ENCODE measurements at places on chromosomes 1 and 21.
A peak's percentile ranks its signal among the peaks of the same experiment; 100 is the strongest.

DNA sequence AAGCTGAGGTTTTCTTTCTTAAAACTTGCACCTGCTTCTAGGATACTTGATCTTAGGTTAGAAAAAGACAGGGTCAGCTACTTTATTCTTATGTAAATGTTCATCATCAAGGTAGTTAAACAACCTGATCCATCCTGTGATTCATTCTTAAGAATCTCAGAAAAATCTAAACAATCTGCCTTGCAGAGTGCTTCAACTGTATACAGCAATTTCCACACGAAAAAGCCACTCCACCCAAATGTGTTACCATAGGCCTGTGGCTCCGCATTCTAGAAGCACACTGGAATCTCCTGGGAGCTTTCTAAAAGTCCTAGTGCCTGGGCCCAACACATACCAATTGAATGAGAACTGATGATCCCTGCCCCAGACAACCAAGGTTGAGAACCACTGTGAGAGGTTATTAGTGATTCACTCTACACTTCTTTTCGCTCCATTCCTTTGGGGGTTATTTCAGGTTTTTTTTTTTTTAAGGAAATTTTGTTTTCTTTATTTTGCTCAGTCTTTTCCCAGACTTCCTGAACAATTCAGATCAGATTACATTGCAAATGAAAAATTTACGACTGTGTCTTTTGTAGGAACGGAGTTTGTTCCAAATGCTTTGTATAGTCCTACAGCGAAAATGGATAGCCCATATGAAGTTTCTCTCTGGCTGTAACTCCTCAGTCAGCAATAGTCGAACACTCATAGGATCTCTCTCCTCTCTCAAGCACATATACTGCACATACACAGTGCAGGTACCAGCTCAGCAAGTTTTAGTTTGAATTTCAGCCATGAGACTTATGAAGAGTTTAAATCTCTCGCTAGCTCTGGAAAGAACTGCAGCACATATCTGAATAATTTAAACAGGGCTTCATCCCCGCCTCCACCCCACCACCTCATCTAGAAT lies 16.1 kb downstream of the SMYD2 start:
- peak; percentile 94 for DNase-seq

DNA sequence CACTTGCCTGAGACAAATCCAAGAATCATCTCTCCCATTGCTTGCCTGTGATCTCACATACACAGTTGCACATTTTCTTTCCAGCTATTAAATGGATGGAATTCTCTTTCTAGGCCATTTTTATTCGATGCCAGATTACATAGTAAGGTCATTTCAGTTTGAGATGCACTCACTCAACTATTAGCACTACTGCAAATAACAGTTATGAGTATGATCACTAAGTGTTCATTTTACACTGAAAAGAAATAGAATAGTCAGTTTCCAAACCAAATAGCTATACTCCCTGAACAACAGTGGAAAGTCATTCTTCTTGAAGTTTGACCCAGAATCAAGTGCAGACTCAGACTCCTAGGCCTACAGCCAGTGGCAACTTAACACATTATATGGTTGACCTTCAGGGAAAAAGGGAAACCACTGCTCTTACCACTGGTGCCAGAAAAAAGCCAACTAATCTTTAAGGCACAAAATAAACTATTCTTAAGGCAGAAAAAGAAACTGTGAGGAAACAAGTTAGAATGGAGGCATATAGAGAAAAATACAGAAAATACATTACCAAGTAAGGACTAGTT lies 31.5 kb downstream of the WNT2B start:
- DNase-seq, result no peak

GRCh38 chr1:104932949-104933679 lies 1183.4 kb downstream of the AMY1C start:
- no peak for DNase-seq

DNA sequence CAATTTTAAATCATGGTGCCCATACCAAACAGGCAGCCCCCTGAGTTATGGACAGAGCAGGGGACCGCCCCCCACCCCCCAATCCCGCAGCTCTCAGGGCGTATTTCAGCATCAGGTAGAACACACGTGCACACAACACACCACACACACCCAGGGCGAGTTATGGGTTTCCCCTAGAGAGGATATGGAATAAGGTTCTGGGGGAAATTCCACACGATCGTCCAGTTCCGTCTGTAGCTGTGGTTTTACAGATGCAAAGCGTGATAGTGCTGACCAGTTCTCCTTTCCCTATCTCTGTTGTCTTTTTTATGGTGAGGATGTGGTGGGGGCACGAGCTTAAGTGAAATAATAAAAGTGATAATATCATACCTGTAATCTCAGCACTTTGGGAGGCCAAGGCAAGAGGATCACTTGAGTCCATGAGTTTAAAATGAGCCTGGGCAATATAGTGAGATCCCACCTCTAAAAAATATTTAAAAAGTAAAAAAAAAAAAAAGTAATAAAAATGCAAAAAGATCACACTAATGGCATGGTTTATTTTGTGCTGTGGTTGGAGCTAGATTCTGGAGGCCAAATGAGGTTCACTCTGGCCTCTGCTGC lies 25.1 kb downstream of the C2CD2 start:
- no peak for DNase-seq

DNA sequence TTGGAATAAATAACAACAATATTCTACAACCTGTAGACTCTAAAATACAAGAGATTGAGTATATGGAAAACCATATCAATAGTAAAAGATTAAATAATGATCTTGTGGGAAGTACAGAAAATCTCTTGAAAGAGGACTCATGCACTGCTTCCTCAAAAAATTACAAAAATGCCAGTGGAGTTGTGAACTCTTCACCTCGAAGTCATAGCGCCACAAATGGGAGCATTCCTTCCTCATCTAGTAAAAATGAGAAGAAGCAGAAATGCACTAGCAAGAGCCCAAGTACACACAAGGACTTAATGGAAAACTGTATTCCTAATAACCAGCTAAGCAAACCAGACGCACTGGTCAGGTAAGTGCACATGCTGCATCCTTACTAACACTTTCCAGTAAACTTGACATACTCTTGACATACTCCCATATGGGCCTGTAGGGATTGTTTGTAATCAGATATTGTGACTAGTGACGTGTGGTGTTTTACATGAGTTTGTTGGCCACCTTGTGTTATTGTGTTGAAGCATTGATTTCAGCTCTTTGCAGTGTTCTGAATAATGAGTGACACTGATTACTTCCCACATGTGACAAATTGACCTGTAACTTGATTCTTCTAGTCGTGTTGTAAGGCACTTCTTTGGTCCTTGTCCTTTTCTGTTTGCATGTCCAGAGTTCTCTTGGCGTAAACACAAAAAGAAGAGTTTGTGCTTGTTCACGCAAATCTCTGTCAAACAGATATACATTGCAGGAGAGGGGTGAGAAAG lies 28.0 kb downstream of the MACO1 start:
- peak; percentile 35 for DNase-seq

- no peak for DNase-seq
These were observed 69.5 kb downstream of the DNM3 start for GRCh38 chr1:171910786-171911185.

GRCh38 chr1:9652379-9653209 lies 1.1 kb downstream of the PIK3CD start:
- DNase-seq, result no peak

DNA sequence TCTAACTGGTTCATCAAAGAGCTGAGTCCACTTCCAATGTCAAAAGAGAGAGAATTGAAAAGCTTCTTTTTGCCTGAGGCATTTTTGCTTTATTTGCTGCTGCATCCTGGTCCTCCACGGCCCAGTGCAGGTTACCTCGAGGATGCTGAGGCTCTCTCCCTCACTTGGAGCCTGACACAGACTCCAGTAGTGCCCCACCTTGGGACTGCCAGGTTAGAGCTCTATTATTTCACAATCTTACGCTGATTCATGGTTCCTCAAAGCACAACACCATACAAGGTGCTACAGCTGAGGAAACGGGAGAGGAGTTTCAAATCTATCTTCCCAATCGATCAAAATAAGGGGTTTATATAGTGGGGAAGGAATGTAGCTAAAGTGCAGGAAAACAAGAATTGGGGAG lies 13.6 kb upstream of the PLPPR4 start:
- DNase-seq, result peak; percentile 52

DNA sequence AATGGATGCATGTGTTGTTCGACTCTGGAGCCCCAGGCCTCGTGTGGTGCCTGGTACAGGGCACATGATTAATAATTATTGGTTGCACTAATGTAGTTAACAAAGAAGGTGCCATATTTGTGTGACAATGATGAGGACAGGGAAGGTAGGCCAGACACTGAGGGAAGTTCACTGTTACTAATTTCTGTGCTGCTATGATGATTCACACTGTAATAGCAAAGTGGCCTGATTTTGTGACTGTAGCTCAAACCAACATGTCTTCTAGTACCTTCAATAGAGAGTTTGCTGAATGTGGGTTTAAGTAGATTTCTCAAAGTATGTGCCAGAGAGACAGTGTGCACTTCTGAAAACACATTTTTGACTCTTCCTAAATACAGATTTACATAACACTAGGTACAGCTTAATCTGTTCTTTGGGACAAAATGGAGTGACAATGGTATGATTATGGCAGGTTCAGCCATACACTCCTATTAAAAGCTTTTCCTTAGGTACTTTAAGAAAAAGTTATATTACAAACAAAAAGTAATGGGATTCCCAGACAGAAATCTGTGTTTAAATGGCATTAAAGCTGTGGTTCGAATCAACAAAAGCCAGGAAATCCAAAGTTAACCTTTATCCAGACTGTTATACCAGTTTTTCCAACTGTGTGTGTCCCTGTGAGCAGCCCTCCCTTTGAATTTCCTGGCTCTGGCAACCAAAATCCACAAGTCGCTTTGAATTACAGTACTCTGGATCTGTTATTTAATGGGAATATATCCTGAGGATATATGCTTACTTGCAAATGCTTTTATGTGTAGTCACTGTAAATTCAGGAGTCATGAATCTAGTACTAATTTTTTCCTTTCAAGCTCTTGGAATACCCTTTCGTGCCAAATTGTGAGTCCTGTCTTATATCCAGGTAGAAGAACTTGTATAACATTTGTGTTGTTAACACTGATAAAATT lies 277.1 kb upstream of the SGIP1 start:
- DNase-seq, result no peak

GRCh38 chr1:41678111-41678878 lies 193.8 kb upstream of the EDN2 start:
- no peak for DNase-seq

GRCh38 chr1:162385702-162386101 lies 4.2 kb downstream of the C1orf226 start:
- DNase-seq, result no peak

DNA sequence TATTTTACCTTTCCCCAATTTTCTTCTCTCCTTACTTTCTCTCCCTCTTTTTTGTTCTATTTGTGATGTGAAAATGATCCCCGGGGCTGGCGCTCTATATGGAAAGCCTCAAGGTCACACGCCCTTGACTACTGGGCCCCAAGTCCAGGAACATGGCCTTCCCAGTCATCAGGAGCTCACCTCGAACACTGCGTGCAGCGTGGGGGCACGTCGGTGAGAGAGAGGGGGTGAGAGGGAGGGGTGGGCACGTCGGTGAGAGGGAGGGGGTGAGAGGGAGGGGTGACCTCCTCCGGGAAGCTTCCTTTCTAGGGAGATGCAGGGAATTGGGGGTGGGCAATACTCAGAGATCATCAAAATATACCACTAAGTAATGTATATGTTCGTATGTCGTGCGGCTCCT lies 94.6 kb upstream of the TMPRSS2 start:
- no peak for DNase-seq

DNA sequence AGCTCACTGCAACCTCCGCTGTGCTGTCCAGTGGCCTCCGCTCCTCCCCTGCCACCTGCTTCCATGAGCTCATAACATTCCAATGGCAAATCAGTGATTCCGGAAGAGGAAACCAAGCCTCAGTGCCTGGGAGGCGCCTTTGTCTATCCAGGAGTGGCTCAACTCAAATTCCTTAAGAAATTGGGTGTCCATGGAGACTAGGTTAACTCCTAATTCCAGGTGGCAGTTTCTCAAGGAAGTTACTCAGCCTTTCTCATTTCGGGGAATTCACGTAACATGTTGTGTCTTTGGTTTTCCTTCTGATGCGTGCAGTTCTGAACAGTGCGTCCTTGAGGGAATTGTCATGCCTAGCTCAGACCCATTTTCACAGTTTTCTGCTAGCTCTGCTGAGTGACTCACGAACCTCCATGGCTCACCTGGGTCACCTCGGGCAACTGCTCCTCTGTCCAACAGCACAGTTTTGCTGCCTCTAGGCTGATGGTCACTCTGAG lies 89.9 kb upstream of the DSCAM start:
- no peak for DNase-seq

- DNase-seq, result peak; percentile 25
These were observed 12.8 kb upstream of the LMX1A start for GRCh38 chr1:165369255-165369848.

DNA sequence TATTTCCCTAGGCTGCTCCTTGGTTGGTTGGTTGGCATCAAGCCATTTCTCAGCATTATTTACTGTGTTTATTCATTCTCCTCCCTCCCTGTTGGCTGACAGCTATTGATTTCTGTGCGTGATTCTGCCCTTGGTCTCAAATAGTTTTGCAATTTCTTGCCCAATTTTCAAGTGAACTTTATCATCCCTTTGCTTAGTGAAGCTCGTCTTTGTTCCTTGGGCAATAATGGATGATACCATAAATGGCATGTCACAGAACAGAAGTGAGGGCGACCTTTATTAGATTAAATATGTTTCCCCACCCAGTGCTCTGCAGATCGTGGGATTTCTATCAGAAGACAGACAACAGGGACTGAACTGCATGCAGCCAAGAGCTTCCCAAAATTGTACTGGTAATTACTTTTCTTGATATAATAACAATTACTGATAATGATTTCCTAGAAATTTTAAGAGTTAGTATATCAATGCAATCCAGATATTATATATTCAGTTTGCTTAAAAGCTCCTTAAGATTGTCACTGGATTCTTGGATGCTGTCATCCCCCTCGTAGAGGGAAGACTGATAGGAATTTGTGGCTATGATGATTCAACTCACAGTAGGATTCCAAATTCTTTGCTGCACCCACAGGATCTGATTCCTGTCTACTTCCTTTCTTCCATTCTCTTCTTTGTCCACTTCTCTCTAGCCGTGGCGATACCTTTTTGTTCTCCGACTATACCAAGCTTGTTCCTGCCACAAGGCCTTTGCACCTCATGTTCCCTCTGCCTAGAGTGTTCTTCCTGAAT lies 122.1 kb upstream of the KAZN start:
- no peak for DNase-seq

DNA sequence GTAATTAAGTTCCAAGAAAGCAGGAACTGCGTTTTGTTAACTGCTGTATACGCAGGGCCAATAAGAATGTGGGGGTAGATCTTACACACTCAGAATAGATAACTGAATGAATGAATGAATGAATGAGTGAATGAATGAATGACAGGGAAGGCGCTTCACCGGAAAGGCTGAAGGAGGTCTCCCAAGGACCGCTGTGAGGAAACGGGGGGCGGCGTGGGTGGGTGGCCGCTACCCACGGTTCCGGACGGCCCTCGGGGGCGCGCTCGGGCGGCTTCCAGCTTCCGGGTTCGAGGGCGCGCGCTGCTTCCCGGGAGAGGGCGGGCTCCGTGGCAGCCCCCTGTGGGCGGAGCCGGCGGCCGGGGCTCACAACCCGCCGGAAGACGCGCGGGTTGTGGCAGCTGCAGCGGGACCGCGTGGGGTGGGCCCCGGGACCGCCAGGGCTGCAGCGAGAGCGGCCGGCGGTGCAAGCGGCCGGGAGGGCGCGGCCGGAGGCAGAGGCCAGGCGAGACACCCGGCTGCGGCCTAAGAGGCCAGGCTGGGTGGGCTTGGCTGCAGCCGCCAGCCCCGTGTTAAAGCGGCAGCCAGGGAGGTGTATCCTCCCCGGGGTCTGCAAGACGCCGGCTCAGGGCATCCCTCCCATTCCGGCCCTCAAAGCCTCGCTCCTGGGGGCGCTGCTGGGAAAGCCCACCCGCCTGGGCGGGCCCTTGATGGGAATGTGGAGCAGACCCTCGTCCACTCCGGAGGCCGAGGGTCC lies at the start of gene ZFP69:
ZFP69 (plus strand) TSS at position 367 of the 754 bp plus-strand sequence. CDS start 2,072 bp downstream, outside the sequence.
- DNase-seq, result peak; percentile 72

- no peak for DNase-seq
These were observed 63.1 kb downstream of the PLPPR4 start for GRCh38 chr1:99327357-99327756.
